ENCODE measurements at places on chromosomes 2 and 18.

DNA sequence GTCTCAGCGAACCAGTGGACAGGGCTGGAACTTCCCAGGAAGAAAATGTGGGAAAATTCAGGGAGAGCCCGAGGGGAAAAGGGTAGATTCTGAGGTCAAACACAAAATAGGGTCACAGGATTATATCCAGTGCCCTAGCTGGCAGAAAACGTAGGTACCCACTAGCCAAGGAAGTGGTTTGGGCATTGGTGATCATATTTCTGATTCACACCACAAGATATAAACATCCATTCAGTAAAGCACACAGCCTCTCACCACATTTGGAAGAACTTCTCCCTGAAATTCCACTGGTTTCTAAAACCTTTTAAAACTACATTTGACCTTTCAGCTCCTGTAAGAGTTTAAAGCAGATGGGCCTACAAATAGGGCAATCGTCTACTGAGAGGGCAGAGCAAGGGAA lies 186.9 kb downstream of the TTC32 start:
- DNase-seq, result no peak

GRCh38 chr2:66721776-66722175 lies 286.9 kb downstream of the MEIS1 start:
- DNase-seq, result no peak

GRCh38 chr2:112904883-112905282 lies 6.1 kb upstream of the IL37 start:
- no peak for DNase-seq

DNA sequence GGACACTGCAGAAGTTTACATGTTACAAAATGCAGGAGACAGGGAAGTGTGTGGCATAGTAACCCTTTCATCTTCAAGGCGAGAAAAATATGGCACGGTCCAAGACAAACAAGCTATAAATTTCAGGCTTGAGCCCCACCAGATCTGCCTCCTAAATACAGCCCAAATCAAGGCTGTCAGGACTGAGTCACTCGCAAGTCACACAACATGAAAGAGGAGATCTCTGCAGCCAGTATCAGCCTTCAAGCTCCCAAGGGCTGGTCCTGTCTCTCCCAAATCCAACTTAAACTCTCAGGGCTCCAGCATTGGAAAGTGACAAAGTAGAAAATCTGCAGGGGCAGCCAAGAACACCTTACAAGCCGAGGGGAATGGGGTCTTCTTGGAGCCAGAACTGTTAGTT lies 106.3 kb upstream of the GATA6 start:
- no peak for DNase-seq

- DNase-seq, result no peak
Measured at GRCh38 chr2:167059173-167059572, 170.9 kb downstream of the XIRP2 start.

DNA sequence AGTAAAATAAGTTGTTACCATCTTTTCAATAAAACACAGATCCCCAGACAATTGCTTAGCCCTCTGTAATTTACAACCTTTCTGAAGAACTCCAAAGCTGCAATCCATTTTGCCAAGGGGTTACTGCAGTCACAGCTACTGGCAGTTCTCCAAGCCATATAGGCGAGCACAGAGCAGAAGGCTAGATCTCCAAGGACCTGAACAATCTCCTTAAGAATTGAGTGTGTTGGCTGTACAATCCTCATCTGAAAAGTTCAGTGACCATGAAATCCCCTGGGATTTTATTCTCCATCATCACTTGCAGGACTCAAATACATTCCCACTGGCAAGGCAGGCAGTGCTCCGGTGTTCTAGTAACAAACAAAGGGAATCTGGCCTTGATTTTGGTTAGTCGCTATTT lies 103.9 kb upstream of the LRP1B start:
- DNase-seq, result no peak

All from NCI-H774 (cell line).